NCI-H2029 treated with DMSO at 0.1 percent for 48 hours (cell line): ENCODE measurements at places on chromosomes 11 and 22.
A peak's percentile ranks its signal among the peaks of the same experiment; 100 is the strongest.

- no peak for DNase-seq
Observed at GRCh38 chr11:116072601-116073410, 568.6 kb upstream of the CADM1 start.

- no peak for DNase-seq
Observed at GRCh38 chr11:3737386-3737933, 59.9 kb downstream of the NUP98 start.

GRCh38 chr22:33853200-33854097 is 66.8 kb downstream of the LARGE1 start:
- peak; percentile 49 for DNase-seq

GRCh38 chr11:35276396-35277145 is 137.6 kb downstream of the CD44 start:
- DNase-seq, result no peak

DNA sequence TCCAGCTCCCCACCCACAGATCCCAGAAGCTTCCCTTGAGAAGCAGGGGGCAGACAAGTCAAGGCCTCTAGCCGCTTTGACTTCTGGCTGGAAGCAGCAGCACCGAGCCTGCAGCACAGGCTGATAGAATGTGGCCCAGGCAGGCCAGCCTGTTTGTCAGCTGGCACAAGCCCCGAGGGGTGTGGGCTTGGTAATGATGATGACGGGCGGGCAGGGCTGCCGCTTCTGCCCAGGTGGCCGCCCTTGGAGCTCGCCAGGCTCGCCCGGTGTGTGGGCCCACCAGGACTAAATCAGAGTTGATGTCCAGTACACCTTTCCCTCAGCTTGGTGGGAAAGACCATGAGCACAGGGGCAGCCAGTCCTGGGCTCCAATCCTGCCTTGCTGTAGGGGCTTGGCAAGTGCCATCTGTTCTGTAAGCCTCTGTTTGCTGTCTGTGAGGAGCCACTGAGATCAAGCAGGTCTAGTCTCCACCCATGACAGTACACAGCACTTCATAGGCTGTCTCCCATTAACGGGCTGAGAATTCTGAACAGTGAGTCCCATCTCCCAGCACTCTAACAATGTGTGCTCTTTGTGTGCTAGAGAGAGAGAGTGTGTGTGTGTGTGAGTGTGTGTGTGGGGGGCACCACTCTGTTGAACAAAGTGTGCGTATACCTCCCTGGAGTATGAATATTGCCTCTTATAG is 26.8 kb downstream of the MICAL2 start:
- DNase-seq, result no peak

- DNase-seq, result no peak
Observed at GRCh38 chr11:105738986-105739795, 129.3 kb downstream of the GRIA4 start.

DNA sequence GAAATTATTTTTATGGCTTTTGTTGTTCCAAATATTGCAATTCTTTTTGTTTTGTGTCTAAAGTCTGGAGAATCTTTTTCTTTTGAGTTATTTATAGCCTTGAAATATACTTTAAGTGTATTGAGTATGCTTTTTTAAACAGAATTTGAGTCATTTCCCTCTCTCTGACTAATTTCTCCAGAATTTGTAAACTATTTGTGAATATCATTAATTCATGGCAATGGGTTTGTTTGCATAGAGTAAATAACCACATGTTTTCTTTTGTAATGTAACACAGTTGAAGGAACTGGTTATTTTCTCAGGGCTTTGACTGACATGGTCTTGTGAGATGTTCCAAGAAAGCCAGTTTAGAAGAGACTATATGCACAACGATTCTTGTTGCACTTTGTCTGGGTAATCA is 30.9 kb upstream of the MPEG1 start:
- DNase-seq, result no peak

DNA sequence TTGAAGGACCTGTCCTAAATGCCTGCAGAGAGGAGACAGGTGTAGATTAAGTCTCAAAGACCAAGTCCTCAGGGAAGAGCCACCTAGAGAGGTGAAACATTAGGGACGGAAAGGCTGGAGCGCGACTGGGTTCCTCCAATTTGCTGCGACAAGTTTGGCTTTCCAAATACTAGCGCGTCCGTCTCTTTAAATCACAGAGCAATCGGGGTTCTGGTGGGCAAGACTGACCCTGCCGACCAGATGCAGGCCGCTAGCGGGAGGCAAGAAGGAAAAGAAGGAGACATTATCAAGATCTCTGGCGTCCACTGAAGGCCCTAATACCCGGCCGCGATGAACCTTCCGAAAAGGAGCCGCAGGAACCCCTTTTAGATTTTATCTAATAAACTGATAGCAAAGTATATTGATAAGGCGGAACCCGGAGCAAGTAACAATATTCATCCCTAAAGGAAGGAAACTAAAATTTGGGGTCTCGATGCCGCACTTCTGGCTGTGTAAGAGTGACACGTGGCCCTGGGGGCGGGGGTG is 128.2 kb upstream of the C11orf58 start:
- no peak for DNase-seq

- DNase-seq, result no peak
Observed at GRCh38 chr22:47401976-47402770, 639.7 kb downstream of the TBC1D22A start.

GRCh38 chr11:1049911-1050580 is 13.5 kb upstream of the MUC6 start:
- DNase-seq, result no peak

DNA sequence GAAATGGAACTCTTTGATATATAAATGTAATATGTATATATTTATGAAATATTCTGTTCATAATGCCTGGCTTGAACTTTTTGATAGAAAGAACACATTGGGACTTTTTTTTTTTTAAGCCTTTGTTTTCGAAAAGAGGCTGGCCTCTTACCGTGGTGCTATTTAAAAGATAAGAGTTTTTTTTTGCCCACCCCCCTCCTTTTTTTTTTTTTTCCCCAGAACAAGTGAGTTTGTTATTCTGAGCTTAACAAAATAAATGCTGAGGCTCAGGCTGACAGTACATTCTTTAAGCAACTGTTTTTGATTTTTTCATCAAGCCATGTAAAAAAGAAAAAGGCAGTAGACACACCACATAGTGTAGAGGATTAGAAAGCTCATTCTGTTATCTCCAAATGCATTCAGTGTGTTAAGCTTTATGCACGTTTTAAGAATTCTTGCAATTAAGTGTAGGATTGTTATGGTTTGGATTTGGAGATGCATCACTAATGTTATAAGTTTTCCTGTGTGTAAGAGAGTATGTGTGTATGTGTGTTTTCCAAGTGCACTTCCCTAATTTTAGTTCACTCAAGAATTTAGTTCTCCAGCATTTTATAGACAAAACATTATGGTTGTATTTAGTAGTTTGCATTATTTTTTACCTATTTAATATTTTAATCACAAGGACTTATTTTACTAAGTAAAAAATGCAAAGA is 12.0 kb downstream of the PDHX start:
- DNase-seq, result no peak

GRCh38 chr22:25758316-25758715 is 16.3 kb downstream of the MYO18B start:
- DNase-seq, result no peak

GRCh38 chr22:39381009-39381755 is 18.4 kb upstream of the TAB1 start:
- DNase-seq, result no peak

- no peak for DNase-seq
Observed at GRCh38 chr11:112783945-112784322, 177.3 kb upstream of the NCAM1 start.

GRCh38 chr11:64355078-64355940 is 3.7 kb upstream of the RPS6KA4 start:
- DNase-seq, result no peak
